Heart right ventricle (tissue), 16 donors: ENCODE measurements at places on chromosomes 12 and 14. TPM values are rescaled to one million over a fixed set of nuclear protein-coding genes. Genes with fewer than 3 reads are reported as not detected.

Gene PUS7L
- polyA plus RNA-seq: 1.5 TPM

Gene ITGA5
- 154 TPM for polyA plus RNA-seq

DNA sequence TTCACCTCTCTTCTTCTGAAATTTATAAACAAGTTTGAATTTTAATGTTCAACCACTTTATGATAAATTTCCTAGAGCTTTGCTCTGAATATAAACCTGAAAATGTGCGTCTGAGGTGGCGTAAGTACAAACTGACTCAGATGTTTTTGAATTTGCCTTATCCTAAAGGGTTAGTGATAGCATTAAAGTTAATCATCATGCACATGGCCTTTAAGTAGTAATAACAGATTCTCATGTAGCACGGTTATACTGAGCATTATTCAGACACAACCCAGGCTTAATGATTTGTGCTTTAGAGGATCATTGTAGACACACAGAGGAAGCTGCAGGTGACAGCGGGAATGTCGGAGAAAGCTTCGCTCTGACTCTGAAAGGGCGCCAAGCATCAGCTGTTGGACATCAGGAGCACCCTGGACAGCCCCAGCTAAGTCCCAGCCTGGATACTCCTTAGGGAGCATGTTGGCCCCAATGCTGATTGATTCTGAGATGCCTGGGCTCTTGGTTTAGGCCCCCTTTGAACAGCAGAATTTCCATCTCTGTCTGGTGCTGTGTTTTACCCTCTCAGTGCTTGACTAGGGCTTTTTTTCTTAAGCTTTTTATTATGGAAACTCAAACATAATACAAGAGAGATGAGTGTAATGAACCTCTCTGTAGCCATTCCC, 91.1 kb downstream of the PLXNC1 start:
- no peaks in the 10 kb centered on the region for H3K36me3 ChIP-seq
- no peak for DNase-seq
- no peak overlapping the region for H3K27ac ChIP-seq
- no peak overlapping the region for H3K4me3 ChIP-seq

DNA sequence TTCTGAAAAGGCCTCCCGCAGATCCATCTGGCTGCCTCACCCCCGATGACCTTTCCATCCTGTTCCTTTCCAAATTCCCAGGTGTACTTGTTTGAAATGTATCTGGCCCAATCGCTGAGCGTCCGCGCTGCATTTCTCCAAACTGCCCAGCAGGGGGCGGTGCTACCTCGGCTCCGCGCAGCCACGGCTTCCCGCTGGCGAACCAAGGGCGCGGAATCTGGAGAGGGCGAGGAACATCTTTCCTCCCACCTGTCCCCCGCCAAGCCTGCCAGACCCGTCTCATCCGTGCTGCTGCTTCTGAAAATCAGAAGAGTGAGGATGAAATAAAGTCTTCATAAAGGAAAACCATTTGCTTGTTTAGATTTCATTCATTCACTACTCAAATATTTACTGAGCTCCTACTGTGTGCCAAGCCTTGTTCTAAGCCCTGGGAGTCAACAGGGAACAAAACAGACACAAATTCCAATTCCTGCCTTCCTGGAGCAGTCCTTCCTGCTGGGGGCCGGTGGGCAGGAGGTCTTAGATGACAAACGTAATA, 16.8 kb upstream of the MYL2 start:
- no peaks in the 10 kb centered on the region for H3K36me3 ChIP-seq
- peaks cover 27% of the 10 kb centered on the region for H3K4me1 ChIP-seq
- no peak overlapping the region for H3K27ac ChIP-seq

GRCh38 chr12:123013185-123014095, 33.0 kb downstream of the ARL6IP4 start:
- DNase-seq: no peak
- no peaks in the 10 kb centered on the region for H3K36me3 ChIP-seq
- no peak overlapping the region for H3K4me3 ChIP-seq
- no peaks in the 10 kb centered on the region for H3K27me3 ChIP-seq
- H3K27ac ChIP-seq: no peak overlapping the region

- peak overlapping the region; percentile 33 for H3K4me3 ChIP-seq
- peaks cover 47% of the 10 kb centered on the region for H3K4me1 ChIP-seq
- H3K27me3 ChIP-seq: no peaks in the 10 kb centered on the region
- H3K27ac ChIP-seq: peak overlapping the region; percentile 73
- H3K36me3 ChIP-seq: peaks cover 59% of the 10 kb centered on the region
Observed at GRCh38 chr12:6962285-6963015, 8.0 kb downstream of the PHB2 start.

DNA sequence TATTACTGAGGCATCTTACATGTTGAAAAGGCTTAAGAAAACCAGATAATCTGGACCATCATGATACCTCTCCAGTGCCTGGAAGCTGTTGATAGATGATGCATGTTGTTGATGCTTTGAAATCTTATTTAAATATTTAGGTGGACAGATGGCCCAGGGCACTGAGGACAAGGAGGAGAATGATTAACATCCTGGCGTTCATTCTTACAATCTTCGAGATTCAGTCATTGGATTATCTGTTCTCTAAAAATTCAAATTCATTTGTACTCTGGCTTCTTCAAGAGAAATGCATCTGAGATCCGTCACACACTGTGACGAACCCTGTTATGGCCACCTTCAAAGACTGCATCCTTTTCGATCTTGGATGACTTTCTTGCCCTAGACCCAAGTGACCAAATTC, 121.3 kb upstream of the IGF1 start:
- no peak overlapping the region for H3K27ac ChIP-seq
- no peaks in the 10 kb centered on the region for H3K36me3 ChIP-seq
- H3K4me1 ChIP-seq: no peaks in the 10 kb centered on the region
- DNase-seq: no peak
- H3K4me3 ChIP-seq: no peak overlapping the region

GRCh38 chr12:618605-619004, 44.6 kb downstream of the NINJ2 start:
- no peak for DNase-seq
- H3K36me3 ChIP-seq: no peaks in the 10 kb centered on the region
- H3K27ac ChIP-seq: peak overlapping the region; percentile 74
- H3K27me3 ChIP-seq: no peaks in the 10 kb centered on the region
- no peak overlapping the region for H3K4me3 ChIP-seq

- no peak overlapping the region for H3K27ac ChIP-seq
- no peak for DNase-seq
- H3K4me1 ChIP-seq: peaks cover 5% of the 10 kb centered on the region
- no peaks in the 10 kb centered on the region for H3K36me3 ChIP-seq
- no peak overlapping the region for H3K4me3 ChIP-seq
Observed at GRCh38 chr14:89276424-89276975, 140.5 kb downstream of the FOXN3 start.

GRCh38 chr12:114403690-114404066, 2.3 kb downstream of the TBX5 start:
- H3K27ac ChIP-seq: peak overlapping the region; percentile 88
- peaks cover 65% of the 10 kb centered on the region for H3K27me3 ChIP-seq
- no peaks in the 10 kb centered on the region for H3K36me3 ChIP-seq
- peaks cover 32% of the 10 kb centered on the region for H3K4me1 ChIP-seq
- DNase-seq: peak; percentile 62

- H3K27me3 ChIP-seq: no peaks in the 10 kb centered on the region
- peaks cover 4% of the 10 kb centered on the region for H3K4me1 ChIP-seq
- peak overlapping the region; percentile 12 for H3K4me3 ChIP-seq
- peak overlapping the region; percentile 60 for H3K27ac ChIP-seq
Observed at GRCh38 chr12:50271724-50272247, 11.5 kb downstream of the LIMA1 start.

DNA sequence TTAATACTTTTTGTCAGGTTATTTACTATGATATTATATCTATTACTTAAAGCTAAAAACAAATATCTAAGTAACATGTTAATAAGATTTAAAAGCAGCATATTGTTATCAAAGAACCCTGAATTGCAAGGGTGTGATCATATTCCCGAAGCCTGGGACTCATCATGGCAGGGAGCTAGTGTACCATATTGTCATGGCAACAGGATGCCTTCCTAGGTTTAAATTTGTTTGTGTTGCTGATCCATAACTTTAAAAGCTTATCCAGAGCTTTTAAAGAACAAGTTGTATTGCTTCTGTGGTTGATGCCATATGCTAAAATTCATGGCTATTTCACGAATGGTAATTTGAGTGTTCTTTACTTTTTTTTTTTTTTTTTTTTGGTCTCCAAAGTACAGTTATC, 500.5 kb downstream of the NAV3 start:
- no peak overlapping the region for H3K4me3 ChIP-seq
- no peak for DNase-seq
- no peaks in the 10 kb centered on the region for H3K36me3 ChIP-seq
- H3K27ac ChIP-seq: no peak overlapping the region

DNA sequence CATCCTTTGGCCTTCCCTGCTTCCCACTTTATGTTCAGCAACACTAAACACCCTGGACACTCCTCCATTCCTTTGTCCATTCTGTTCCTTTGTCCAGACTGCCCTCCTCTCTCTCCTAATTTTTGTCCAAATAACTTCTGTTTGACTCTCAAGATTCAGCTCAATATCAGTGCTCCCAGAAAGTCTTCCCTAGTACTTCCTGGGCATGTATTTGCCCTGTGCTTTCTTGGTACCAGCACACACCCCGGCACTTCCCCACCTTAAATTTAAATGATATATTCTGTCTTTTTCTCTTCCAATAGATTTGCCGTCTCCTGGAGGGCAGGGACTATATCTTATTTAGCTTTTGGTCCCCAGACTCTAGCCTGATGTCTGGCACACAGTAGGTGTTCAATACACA, 6.5 kb upstream of the APOLD1 start:
- no peaks in the 10 kb centered on the region for H3K36me3 ChIP-seq
- peaks cover 5% of the 10 kb centered on the region for H3K4me1 ChIP-seq
- no peaks in the 10 kb centered on the region for H3K27me3 ChIP-seq
- DNase-seq: no peak

- H3K36me3 ChIP-seq: peaks cover 46% of the 10 kb centered on the region
- no peak overlapping the region for H3K4me3 ChIP-seq
- no peak overlapping the region for H3K27ac ChIP-seq
- no peak for DNase-seq
- peaks cover 16% of the 10 kb centered on the region for H3K4me1 ChIP-seq
- H3K27me3 ChIP-seq: no peaks in the 10 kb centered on the region
Observed at GRCh38 chr12:4609071-4609470, 39.8 kb downstream of the AKAP3 start.

DNA sequence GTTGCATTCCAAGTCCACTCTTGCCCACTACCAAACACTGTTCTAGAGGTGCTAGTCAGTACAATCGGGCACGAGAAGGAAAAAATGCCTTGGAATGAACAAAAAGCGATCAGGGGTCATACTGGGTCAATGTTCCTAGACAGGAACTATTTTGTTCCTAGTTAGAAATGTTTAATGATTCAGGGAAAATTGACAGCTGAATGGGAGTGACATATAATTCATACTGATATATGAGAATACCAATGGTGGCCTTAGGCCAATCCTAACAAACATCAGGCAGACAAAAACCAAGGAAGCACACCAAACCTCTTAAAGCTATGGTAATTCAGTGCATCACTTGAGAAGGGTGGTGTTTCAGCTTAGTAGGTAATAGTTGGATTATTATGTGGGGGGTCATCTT, 51.1 kb downstream of the ANAPC7 start:
- no peaks in the 10 kb centered on the region for H3K27me3 ChIP-seq
- H3K4me1 ChIP-seq: peaks cover 10% of the 10 kb centered on the region
- H3K36me3 ChIP-seq: peaks cover 7% of the 10 kb centered on the region
- H3K4me3 ChIP-seq: no peak overlapping the region

GRCh38 chr12:38823314-38823713, 82.1 kb downstream of the CPNE8 start:
- DNase-seq: no peak
- H3K27ac ChIP-seq: no peak overlapping the region
- no peaks in the 10 kb centered on the region for H3K36me3 ChIP-seq
- no peak overlapping the region for H3K4me3 ChIP-seq
- H3K4me1 ChIP-seq: no peaks in the 10 kb centered on the region

DNA sequence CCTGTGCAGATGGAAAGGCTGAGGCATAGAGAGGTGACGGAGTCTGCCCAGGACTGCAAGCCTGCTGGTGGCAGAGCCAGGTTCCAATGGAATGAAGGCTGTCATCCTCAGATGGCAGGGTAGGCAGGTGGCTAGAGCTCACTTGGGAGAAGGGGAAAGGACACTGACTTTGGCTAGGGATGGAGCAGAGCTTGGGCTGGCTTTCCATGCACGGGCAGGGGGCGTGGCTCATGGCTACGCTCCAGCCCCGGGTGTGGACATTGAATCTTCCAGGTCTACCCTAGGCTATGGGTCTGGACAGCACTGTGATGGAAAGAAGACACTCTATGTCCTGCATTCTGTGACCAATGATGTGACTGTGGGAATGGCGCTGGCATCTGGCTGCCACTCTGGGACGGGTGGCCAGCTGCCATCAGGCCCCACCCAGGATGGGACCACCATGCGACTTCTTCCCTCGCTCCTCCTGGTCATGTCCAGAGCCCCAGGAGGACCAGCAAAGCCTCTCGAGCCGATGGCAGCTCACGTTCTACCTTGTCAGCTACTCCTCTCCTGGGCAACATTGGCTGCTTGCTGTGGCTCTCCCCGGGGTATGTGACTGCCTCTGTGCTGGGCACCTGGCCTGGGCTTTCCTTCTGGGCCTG, 398.7 kb downstream of the TMEM121 start:
- no peak for DNase-seq
- H3K36me3 ChIP-seq: no peaks in the 10 kb centered on the region
- no peak overlapping the region for H3K4me3 ChIP-seq
- H3K27ac ChIP-seq: no peak overlapping the region
- peaks cover 3% of the 10 kb centered on the region for H3K27me3 ChIP-seq
- H3K4me1 ChIP-seq: no peaks in the 10 kb centered on the region

DNA sequence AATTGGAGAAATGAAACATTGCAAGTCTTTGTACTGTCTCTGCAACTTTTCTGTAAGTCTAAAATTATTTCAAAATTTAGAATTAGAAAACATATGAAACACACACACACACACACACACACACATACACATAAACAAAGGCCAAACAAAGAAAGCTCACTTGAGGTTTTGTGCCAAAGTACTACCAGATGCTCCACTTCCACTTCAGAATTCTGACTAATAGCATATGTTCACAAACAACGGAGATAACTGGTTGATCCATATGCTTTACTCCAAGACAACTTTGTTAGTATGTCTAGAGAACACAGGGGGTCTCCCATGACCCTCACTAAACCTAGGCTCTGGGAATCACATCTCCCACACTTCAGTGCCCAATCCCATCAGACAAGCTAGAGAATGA, 133.8 kb upstream of the CLEC14A start:
- H3K27ac ChIP-seq: no peak overlapping the region
- no peak overlapping the region for H3K4me3 ChIP-seq
- H3K36me3 ChIP-seq: no peaks in the 10 kb centered on the region
- H3K4me1 ChIP-seq: peaks cover 7% of the 10 kb centered on the region
- DNase-seq: no peak
- H3K27me3 ChIP-seq: no peaks in the 10 kb centered on the region

DNA sequence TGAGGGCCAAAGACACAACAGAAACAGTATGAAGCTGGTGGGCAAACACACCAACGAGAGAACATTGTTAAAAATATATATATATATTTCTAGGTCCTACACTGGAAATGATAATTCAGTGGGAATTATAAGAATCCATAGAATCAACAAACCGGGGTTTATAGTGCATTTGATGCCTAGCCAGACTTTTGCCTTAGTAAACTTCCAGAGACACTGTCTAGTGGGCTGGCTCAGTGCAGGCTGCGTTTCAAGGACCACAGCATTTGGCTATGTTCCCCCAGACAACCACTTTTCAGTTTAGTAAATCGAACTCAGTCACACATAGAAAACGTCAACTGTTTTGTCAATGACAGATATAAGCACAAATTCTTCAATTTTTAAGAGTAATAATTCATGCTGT, 41.9 kb downstream of the SLC38A4 start:
- H3K27me3 ChIP-seq: no peaks in the 10 kb centered on the region
- H3K4me3 ChIP-seq: no peak overlapping the region
- H3K27ac ChIP-seq: no peak overlapping the region
- H3K4me1 ChIP-seq: no peaks in the 10 kb centered on the region
- no peaks in the 10 kb centered on the region for H3K36me3 ChIP-seq

GRCh38 chr14:55441286-55441685, 870 bp upstream of the TBPL2 start:
- DNase-seq: no peak
- no peak overlapping the region for H3K27ac ChIP-seq
- no peak overlapping the region for H3K4me3 ChIP-seq
- no peaks in the 10 kb centered on the region for H3K36me3 ChIP-seq
- no peaks in the 10 kb centered on the region for H3K4me1 ChIP-seq
- H3K27me3 ChIP-seq: no peaks in the 10 kb centered on the region
